ENCODE measurements at places on chromosomes 7 and 10. TPM values are rescaled to one million over a fixed set of nuclear protein-coding genes. Genes with fewer than 3 reads are reported as not detected.
A peak's percentile ranks its signal among the peaks of the same experiment; 100 is the strongest.

DNA sequence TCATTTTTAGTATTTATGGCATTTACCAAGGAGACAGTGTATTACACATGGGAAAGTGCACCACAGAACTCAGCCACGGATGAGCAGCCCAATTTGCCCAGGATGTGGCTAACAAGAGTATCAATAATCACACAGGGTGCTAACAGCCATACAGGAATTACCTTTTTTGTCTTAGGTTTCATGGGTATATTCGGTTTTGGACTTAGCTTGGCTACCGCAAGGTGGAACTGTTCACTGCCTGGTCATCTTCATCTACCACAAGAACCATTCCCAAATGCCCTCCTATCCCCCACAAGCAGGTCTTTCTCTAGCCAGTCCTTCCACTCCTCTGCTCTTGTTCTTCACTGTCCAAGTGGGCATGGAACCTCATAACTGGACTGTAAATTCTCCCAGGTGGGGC is 6.0 kb downstream of the PDLIM1 start:
- no peak for DNase-seq
- H3K4me3 ChIP-seq: no peak overlapping the region
- H3K27ac ChIP-seq: no peak overlapping the region
- H3K27me3 ChIP-seq: no peaks in the 10 kb centered on the region
- no peaks in the 10 kb centered on the region for H3K36me3 ChIP-seq
- peaks cover 52% of the 10 kb centered on the region for H3K4me1 ChIP-seq

DNA sequence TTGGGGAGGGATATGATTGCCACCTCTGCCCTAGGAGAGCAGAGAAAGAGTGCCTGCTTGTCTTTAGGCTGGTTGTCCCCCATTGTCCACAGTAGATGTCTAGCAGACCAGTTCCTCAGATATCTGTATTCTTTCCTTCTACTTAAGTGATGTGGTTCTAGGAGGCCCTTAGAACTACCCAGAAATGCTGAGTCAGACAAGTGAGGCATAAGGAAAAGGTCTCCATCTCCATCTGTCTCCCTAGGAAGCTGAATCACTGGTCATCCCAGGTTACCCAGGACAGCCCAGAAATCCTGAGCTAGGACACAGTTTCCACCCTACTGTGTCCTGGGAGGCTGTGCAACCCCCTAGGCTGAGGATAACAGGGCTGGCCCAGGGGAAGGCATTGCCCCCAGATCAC is 93.4 kb upstream of the INHBA start:
- no peak for DNase-seq
- H3K27me3 ChIP-seq: no peaks in the 10 kb centered on the region
- no peak overlapping the region for H3K27ac ChIP-seq
- H3K4me1 ChIP-seq: no peaks in the 10 kb centered on the region
- no peaks in the 10 kb centered on the region for H3K36me3 ChIP-seq
- no peak overlapping the region for H3K4me3 ChIP-seq

DNA sequence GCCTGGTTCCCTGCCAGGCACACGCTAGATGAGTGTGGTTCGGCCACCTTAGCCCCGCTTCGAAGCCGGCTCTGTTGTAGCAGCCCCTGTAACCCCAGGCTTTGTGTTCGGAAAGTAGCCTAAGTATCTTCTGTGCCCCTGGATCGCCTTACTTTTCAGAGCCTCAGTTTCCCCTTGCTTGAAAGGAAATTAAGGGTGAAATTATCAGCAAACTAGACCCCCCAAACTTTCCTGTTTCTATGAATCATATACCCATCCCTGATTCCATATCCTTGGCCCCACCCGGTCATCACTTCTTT is 312 bp downstream of the PDCD11 start:
- H3K36me3 ChIP-seq: peaks cover 34% of the 10 kb centered on the region
- H3K4me1 ChIP-seq: peaks cover 40% of the 10 kb centered on the region
- peak overlapping the region; percentile 73 for H3K4me3 ChIP-seq
- H3K27me3 ChIP-seq: no peaks in the 10 kb centered on the region

DNA sequence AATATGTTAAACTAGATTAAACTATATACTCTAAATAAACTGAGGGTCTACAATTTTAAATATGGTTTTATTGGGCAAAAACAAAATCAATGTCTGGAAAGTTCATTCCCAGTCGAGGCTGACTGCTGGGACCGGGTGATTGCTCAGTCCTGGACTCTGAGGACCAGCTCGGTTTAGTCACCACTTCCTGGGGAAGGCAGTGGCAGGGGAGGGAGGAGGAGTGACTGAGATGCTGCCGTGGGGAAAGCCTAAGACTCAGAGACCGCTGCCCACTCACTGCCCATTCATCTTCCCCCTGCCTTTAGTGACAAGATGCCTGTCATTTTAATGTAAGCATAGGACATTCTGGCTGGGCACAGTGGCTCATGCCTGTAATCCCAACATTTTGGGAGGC is 29.0 kb downstream of the ATOH7 start:
- H3K27me3 ChIP-seq: peaks cover 24% of the 10 kb centered on the region
- no peaks in the 10 kb centered on the region for H3K4me1 ChIP-seq
- H3K27ac ChIP-seq: no peak overlapping the region
- no peak overlapping the region for H3K4me3 ChIP-seq
- H3K36me3 ChIP-seq: no peaks in the 10 kb centered on the region

GRCh38 chr7:74027683-74028320 is at the start of gene ELN:
TSS of gene ELN (plus strand) at chr7:74028173. CDS start at chr7:74028188, 15 bp downstream.
- peaks cover 18% of the 10 kb centered on the region for H3K27me3 ChIP-seq
- no peaks in the 10 kb centered on the region for H3K36me3 ChIP-seq
- peak within 1 kb of the TSS; percentile 77 for H3K27ac ChIP-seq
- peak; percentile 88 for DNase-seq

- no peak overlapping the region for H3K4me3 ChIP-seq
- H3K27me3 ChIP-seq: peaks cover 7% of the 10 kb centered on the region
- no peaks in the 10 kb centered on the region for H3K36me3 ChIP-seq
- H3K4me1 ChIP-seq: peaks cover 17% of the 10 kb centered on the region
- peak; percentile 69 for DNase-seq
Measured at GRCh38 chr7:44307301-44307900, 18.0 kb downstream of the CAMK2B start.

The RRP12 gene
- total RNA-seq: 49.3 TPM

The NPC1L1 gene
- total RNA-seq: not detected
